ENCODE measurements at places on chromosomes 2 and 18.

GRCh38 chr2:188964976-188965546, 9.1 kb upstream of the COL3A1 start:
- no peak for DNase-seq

DNA sequence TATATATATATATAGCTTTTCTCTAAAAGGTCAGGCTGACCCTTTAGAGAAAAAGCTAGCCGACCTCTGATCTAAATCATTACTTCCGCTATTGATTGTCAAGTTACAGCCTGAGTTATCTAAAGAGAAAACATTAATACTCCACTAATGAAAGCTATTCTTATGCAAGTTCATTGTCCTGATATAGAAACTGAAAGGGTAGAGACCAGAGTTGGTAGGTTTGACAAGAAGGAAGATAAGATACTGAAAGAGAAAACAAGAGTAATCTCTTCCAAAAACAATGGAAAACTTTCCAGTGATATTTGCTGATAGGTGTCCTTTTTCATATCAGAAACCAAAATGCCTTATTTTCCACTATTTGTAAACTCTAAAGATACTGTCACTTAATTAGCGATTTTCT, 62.8 kb upstream of the SLC39A10 start:
- no peak for DNase-seq

DNA sequence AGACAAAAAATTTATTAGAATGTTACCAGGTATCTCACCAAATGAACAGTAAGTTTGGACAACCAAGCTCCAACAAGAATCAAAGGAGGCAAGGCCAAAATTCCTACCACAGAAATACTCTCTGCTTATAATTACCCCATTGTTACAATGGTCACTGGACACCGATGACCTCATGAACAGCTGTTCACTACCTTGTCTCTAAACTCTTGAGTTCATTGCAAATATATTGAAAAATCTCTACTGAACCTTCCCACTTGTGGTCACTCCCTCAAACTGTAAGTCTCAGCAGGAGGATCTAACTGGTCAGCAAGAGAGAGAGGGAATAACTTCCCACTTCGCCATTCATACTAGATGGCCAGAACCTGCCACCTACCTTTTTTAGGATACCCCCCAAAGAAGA, 50.0 kb downstream of the ERBB4 start:
- DNase-seq = no peak

- DNase-seq = peak; percentile 92
Observed at GRCh38 chr2:231541645-231542044, 11.4 kb upstream of the NMUR1 start.

GRCh38 chr2:197080578-197081216, 154.2 kb upstream of the PGAP1 start:
- DNase-seq = no peak

DNA sequence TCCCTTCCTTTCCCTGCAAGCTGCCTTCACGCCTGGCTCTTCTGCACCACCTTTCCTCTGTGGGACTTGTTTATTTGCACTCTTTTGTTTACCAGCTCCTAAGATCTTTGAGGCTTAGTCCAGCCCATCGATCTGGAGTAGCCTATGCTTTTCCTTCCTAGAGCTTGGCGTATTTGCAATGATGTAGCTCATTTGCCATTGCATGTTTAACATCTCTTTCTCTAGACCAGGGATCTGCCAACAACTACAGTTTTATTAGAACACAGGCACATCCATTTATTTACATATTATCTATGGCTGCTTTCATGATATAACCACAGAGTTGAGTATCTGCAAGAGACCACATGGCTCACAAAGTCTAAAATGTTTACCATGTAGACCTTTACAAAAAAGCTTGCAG, 150.4 kb downstream of the RAPGEF4 start:
- no peak for DNase-seq

- no peak for DNase-seq
Observed at GRCh38 chr18:63120620-63121019, 198.9 kb downstream of the BCL2 start.

DNA sequence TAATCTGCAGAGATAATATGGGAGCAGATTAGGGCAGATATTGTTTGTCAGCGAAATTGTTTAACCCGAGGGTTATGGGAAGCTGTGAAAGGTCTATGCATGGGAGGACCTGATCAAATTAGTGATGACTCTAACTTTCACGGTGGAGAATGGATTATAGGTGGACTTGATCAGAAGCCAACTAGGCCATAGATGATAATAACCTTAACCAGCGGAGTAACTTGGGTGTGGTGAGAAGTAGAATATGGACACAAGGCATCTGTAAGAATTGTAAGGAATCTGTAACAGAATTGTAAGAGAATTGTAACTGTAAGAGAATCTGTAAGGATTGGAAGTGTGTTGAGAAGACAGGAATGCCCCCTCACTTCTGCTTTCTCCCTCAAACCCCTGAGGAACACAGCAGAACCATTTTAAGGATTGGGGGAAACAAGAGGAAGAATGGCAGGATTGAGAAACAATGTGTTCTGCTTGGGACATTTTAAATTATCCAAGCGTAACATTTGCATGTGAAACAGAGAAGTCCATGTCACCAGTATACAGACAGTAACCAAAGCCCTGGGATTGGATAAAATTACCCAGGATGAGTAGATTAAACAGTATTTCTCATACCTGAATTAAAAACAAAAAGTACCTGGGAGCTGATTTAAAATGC, 14.9 kb upstream of the SLC39A10 start:
- no peak for DNase-seq

GRCh38 chr2:35788543-35788942, 567.0 kb upstream of the CRIM1 start:
- no peak for DNase-seq

- no peak for DNase-seq
Observed at GRCh38 chr2:138234265-138234664, 267.3 kb upstream of the SPOPL start.

DNA sequence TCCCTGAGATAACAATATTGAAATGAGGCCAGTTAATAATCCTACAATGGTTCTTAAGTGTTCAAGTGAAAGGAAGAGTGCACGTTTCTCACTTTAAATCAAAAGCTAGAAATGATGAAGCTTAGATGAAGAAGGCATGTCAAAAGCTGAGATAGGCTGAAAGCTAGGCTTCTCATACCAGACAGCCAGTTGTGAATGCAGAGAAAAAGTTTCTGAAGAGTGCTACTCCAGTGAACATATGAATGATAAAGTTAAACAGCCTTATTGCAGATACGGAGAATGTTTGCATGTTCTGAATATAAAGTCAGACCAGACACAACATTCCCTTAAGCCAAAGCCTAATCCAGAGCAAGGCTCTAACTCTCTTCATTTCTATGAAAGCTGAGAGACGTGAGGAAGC, 51.4 kb downstream of the EML4 start:
- DNase-seq = no peak

DNA sequence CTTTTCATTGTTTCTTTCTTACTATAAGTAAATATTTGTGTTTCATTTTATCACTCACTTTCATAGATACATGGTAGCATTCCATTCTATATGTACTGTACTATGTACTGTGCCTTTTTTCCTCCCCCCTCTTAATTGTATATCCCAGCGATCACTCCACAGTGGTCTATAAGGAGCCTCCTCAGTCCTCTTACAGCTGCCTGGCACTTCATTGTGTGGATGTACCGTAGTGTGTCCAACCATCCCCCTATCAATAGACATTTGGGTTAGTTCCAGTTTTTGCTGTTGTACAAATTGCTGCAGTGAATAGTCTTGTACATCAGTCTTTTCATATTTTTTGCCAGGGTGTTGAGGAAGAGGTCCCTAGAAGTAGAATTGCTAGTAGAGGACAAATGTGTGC, 21.4 kb upstream of the DRC1 start:
- no peak for DNase-seq

DNA sequence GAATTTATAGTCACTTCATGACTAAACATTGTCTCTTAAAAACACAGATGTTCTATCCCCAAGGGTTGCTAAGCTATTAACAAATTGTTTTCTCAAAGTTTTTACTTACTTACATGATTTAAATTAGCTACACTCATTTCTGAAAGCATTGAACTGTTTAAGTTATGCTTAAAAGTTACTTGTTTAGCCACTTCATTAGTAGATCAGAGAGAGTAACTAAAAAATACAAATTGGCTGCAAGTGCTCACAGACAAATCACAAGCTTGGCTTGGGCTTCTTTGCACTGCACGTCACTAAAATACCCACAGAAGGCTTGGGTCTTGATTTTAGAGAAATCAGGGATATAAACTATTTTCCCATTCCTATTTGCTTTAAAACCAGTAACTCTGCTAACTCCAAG, 114.1 kb upstream of the SMAD7 start:
- DNase-seq = no peak

DNA sequence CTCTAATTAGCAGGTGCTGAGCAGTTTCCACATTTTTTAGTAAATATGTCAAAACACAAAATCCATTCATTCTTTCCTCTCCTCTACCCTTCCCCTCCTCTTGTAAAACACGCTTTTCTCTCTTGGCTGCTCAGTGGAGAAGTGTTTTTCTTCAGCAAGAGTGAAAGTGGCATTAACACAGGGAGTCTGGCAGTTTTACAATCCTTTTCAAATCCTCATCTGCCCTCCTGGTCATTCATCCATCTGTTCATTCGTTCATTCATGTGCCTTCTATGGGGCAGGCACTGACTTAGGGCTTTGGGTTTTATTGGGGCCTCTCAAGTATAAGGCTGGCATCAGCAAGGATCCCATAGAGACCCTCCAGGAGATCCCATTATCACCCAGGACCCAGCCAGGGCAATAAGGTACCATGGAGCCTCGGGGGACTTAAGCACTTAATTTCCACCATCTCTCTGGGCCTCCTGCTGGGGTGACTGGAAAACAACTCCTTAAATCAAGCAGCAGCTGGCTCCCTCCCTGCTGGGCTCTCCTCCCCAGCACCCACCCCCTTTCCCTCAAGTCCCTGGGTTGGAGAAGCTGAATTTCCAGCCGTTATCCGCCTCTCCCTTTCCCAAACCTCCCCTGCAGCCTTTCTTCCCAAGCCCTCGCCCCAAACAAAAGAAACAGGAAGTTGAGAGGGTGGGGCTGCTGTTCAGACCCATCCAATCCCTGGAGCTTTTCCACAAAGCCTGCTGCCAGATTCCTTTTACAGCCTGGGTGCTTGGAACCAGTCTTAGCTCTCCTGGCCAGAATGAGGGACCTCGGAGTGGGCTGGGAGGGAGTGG, 32.6 kb downstream of the MARCHF4 start:
- DNase-seq = peak; percentile 73

GRCh38 chr18:22322243-22322691, 95.4 kb downstream of the CTAGE1 start:
- DNase-seq = no peak

- DNase-seq = no peak
Observed at GRCh38 chr2:46921676-46922448, 6.3 kb upstream of the MCFD2 start.

GRCh38 chr2:48283586-48284269, 246.2 kb upstream of the STON1 start:
- peak; percentile 22 for DNase-seq

DNA sequence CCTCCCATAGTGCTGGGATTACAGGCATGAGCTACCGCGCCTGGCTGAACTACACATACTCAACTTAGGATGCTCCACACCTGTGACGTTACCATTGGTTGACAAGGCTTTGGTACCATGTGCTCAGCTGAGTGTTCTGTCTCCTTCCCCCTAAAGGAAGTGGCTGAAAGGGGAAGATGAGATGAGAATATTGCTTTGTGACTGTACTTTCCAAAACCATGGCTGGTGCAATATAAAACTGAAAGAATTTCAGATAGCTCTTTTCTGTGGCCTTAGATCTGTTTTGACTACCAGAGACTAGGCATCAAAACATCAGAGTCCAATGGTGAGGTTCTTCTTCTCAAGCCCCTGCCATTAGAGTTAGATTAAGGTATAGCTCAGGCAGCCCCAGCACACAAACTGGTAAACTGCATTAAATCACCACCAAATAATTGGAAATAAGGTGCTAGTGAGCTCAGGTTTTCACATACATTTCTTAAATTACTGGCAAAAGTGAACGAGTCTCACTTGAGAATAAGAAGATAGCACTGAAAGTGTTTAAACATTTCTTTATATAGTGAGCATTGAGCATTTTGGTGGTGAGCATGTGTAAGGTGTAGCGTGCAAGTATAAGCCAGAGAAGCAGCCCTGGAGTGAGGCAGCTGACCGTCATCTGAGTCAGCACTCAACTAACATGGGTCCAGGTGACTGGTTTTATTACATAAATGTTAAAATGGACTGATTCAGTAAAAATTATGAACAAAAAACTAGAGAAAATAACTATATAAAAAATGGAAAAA, 113.5 kb upstream of the FZD5 start:
- no peak for DNase-seq

- no peak for DNase-seq
Observed at GRCh38 chr18:13501891-13502290, 224.5 kb downstream of the FAM210A start.

DNA sequence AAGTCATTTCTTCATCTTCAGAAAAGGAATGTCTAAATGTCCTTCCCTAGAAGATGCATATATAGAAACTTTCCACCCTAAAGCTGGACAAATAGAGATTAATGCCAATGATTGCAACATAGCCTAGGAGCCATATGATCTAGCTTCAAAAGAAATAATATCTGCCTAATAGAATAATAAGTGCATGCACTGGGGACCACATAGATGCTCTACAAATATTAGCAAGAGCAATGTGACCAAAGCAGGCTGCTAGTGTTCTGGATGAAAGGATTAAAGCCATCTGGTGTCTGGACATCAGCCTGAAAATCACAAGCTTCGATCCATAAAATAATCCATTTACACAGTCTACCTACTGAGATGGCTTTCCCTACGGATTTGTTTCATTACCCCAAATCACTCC, 280.1 kb upstream of the KLHL14 start:
- no peak for DNase-seq

- DNase-seq = no peak
Observed at GRCh38 chr2:74924463-74925265, 33.8 kb upstream of the POLE4 start.

DNA sequence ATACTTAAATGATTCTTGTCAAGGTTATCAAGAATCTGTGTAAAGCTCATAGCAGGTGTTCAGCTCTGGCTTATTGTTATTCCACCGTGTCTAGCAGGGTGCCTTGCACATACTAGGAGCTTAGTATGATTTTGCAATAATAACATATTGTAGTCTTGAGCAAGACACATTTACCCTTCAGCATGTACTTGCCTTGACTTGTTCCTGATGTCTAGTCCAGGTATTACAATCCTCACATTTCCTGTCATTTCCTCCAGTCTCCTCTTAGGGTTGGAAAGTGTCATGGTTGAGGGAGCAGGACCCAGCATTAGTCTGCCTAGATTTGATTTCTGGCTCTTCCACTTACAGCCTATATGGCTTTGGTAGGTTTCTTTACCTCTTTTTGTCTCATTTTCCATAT, 246.1 kb downstream of the RAD51AP2 start:
- no peak for DNase-seq

DNA sequence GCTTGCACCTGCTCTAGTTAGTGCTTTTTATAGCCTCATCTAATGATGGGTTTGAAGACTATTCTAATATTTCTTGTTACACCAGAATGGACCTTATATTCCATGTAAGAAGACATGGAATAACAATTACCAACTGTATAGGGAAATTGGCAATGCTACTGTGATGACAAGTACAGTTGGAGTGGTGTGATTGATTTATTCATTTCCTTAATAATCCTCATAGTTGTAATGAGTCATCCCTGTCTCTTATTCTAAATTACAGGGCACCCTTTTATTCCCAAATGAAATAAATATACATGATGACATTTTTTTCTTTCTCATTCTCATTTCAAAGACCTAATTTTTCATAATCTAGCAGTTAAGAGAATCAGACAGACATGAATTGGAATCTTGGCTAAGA, 18.3 kb upstream of the TLK1 start:
- DNase-seq = no peak

GRCh38 chr2:238176613-238177012, 17.8 kb downstream of the ERFE start:
- no peak for DNase-seq

- DNase-seq = no peak
Observed at GRCh38 chr2:138601458-138602165, 100.0 kb downstream of the SPOPL start.
